ENCODE measurements at places on chromosomes 3 and 15.

DNA sequence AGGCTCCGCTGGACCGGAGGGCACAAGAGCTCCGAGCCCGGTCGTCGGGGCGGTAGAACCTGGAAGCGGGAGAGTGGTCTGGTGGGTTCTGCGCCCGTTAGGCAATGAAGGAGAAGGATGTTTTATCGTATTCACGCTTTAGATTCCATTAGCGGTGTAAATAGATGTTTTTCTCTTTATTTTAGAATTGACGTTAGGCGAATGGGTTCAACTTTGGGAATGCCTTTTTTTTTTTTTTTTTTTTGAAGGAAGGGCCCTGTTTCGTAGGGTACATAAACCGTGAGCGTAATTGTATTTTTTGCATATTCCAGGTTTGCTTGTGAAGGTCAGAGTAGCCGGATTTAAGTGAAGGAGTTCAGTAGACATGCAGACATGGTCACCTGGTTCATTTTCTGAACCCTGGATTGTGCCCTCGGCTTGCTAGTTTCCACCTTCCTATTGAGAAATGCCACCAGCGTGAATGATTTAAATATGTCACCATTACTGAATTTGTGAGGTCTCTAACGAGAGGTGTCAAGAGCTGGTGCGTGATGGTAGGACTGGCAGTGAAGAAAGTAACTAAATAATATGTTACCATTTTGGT lies 808 bp downstream of the RBM6 start:
- DNase-seq, result no peak

GRCh38 chr3:74390121-74390877 lies 224.2 kb downstream of the CNTN3 start:
- no peak for DNase-seq

DNA sequence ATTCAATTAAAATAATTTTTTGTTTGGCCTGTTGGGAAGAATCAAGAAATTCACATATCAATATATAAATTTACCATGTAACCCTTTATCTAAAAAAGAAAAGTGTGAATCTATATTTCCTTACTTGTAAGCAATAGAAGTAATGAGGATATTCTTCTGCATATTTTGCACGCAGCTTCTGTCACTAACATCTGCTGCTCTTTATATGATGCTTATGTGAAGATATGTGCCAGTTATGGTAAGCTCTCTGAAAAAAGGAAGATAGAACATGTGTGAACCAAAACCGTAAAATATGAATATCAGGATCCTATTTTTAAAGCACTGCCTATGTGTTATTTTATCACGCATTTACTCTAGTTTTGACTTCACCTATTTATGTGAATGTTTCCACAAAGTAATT lies 96.4 kb upstream of the ATP11B start:
- DNase-seq, result no peak

GRCh38 chr15:100835636-100836035 lies 44.0 kb upstream of the ALDH1A3 start:
- DNase-seq, result no peak

DNA sequence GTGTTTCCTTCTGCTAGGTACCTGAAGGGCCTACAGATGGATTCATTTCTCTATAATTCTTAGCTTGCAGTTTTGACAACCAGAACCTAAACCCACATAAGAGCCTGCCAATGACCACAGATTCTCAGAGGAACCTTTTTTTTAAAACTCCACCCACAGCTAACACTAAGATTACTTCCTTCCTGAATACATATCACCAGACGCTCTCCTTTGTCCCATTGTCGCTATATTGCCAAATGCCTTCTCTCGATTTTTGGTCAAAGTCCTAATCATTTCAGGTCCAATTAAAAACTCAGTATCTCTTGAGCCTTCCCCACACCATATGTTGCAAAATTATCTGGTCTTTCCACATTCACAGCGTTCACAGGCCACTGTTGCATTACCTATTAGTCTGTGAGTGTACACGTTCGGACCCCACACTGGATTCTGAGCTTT lies 12.4 kb downstream of the ZNF710 start:
- DNase-seq, result no peak

- DNase-seq, result no peak
These were observed 143.6 kb upstream of the UBE2E1 start for GRCh38 chr3:23662079-23662617.

DNA sequence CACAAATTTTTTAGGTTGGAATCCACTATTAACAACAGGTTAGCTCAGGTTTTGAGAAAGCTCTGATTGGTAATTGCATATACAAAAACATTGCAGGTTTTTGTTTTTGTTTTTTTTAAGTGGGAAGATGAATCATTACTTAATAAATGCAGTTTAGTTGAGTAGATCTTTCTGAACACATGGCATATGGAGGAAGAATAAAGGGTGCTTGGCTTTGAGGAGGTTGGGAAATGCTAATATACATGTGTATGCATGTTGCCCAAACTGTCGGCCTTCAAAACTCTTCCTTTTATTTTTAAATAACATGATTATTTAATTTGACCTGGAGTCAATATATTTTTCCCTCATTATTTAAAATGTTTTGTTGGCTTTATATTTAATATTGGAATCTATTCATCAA lies 32.8 kb downstream of the ZBTB38 start:
- no peak for DNase-seq

- no peak for DNase-seq
These were observed 9.8 kb downstream of the TM2D3 start for GRCh38 chr15:101642361-101642760.

DNA sequence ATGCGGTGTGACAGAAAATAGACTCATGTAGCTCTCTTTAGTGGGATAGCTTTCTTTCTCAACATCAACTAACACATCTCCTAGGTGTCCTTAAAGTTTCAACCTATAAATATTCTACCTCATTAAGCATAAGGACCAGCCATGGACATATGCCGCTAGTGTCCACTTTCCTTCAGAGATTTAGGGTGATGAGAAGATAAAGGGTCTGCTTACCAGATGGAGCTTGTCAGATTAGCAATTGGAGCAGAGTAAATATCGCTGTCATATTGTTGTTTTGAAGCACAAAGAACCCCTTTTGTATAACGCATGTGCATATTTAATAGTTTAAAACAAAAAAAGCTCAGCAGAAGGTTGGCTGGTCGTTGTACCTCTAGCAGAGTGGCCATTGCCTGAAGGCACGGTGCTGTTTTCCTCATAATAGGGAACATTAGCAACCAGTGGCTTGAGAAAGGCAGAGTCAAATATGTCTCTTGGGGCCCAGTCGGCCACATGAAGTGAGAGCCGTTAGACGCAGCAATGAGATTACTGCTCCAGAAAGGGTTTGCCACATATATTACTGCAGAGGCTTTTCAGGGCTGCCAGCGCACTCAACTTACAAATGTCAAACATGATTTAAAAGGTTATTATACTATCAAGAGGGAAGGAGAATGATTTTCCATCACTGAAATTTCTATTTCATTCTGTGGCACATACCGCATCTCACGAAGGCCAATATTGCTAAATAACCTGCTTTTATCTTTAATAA lies 264.2 kb downstream of the ROBO2 start:
- DNase-seq, result no peak

DNA sequence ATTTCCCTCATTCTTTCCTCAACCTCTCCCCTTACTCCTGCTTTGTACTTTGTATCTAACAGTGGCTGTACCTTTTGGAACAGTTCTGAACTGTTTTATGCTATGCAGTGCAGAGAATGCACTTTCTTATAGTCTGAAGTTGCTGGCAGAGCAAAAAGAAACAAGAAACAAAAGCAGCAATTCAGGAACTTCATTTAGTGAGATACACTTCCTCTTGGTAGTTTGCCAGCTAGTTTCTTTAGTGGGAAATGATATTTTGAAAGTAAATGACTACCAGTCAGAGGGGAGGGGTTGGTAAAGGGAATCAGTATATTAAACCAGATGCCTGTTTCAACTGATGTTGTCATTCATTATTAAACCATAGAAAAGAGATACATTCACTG lies 55.0 kb upstream of the CHD2 start:
- DNase-seq, result peak; percentile 36

DNA sequence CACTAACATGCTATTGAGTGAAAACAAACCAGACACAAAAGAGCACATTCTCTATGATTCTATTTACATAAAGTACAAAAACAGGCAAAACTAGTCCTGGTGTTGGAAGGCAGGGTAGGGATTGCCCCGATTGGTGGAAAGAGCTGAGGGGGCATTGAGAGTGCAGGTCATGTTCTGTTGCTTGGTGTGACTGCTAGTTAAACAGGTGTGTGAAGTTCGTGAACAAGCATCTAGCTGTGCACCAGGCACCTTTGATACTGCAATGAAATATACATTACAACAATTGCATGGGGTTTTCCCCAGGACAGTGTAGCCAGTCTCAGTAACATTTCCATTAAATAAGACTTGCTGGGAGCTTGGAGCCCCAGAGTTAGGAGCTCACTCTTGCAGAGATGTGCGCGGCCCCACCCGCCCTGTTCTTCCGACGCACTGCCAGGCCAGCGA lies 26.3 kb upstream of the THRB start:
- DNase-seq, result no peak

DNA sequence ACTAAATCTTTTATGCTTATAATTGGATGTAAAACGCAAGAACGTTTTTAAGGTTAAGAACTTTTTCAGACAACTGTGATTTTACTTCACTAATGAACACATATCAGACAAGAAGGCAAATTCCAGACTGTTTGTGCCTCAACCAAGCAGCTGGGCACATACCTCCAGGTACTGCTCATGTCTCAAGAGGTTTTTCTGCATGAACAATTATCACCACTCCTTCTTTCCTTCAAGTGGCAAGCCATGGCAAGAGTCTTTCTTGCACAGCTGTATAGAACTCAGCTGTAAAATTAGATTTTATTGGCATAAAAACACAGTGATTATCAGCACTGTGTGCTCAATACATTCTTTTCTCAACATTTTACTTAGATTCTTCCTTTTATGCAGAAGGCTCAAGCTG lies 64.3 kb downstream of the FNDC3B start:
- DNase-seq, result no peak

GRCh38 chr15:40066589-40066988 lies 27.6 kb upstream of the SRP14 start:
- DNase-seq, result no peak

DNA sequence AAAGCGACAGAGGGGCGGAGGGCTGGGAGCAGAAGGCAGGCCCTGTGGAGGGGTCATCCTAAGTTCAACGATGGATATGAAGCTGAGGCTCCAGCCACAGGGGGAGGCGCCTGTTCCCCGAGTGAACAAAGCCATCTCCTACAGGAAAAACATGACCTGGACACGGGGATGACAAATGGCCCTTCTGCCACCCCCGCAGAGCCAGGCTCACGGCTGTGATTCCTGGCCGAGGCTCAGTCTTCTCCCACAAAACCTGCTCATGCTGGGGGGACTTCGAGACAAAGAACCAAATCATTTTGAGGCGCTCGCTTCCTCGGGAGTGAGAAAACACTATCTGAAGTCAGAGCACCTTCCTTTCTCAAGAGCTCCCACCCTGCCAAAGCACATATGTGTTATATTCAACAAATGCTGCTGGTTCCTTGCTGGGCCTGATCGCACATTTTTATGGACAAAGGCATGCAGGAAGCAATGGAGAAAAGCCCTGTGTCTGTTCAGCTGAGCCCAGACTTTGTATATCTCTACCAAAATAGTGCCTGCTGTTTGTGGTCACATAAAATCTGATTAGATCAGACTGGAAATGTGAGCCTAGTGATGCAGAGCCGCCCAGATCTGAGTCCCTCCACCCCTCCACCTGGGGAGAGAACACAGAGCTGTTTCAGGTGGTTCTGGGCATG lies 5.6 kb downstream of the RBP1 start:
- no peak for DNase-seq

DNA sequence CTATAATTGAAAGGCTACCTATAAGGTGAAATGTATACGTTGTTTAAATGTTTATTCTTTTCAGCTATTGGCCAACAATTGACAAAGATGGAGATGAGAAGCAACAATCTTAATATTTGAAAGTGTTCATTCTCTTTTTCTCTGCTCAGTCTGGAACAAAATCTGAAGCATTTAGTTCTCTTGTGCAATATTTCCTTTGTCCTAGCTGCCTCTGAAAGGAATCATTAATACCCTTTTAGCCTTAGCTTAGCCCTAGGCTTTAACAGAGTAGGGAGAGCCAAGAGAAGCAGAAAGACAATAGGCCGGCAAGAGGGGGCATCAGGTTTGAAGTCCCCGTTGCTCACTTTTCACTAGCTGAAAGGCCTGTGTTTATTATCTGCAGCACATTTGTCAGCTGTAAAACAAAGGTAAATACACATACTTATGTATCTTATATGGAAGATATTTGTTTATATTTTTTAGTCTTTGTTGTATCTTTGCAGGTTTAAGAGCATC lies 422.5 kb upstream of the SEMA6D start:
- DNase-seq, result no peak

DNA sequence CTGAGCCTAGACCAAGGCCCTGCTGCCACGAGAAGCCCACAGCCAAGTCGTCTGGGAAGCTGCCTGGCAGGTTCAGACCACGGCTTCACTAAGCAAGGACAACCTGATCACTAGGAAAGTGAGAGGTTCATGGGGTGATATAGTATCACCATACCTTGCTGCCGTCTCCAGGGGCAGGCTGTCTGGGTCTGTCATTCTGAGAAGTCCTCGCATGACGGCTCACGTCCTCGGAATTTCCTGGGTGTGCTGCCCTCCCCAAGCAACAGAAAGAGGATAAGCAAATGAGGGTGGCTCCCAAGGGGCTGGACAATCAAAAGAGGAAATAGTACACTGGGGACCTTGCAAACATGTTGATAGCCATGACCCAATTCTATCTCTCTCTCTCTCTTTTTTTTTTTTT lies 207.4 kb upstream of the IGF1R start:
- peak; percentile 22 for DNase-seq

DNA sequence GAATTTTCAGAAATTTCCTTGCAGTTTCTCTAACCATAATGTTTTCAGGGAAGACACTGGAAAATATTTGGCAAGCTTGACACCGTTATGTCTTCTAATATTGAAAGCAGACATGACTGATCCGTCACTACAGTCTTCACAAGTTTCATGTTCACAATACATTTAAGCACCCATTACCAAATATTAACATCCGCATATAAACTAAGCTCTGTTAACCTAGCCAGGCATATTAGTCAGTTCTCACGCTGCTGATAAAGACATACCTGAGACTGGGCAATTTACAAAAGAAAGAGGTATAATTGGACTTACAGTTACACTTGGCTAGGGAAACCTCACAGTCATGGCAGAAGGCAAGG lies 162.7 kb upstream of the LYSMD4 start:
- no peak for DNase-seq

DNA sequence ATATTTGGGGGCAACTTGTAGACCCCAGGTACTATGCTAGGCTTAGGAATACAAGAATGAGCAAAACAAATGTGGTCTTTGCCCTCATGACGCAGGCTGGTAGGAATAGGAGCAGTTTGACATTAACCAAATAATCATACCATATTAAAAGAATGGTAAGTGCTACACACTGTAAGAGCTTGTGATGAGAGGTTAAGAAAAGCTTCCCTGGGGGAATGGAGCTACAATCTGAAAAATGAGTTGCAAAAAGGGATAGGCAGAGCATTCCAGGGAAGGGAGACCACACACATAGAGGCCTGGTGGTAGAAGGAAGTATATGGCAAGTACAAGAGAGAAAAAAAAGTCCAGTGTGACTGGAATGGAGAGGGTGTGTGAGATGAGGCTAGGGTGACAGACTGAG lies 37.3 kb downstream of the TMOD3 start:
- no peak for DNase-seq

- DNase-seq, result peak; percentile 14
These were observed 119.2 kb upstream of the TP63 start for GRCh38 chr3:189512039-189512438.
